HFFc6 (cell line): ENCODE measurements at places on chromosomes 7 and 10. TPM values are rescaled to one million over a fixed set of nuclear protein-coding genes. Genes with fewer than 3 reads are reported as not detected.

The LIPJ gene
- not detected in 3 replicates for total RNA-seq

GRCh38 chr7:46424934-46425333, 503.9 kb upstream of the IGFBP3 start:
- no peaks in the 10 kb centered on the region for H3K36me3 ChIP-seq
- DNase-seq = no peak
- no peak overlapping the region for H3K4me3 ChIP-seq

- H3K4me3 ChIP-seq = no peak overlapping the region
- H3K27me3 ChIP-seq = peaks cover 3% of the 10 kb centered on the region
- no peaks in the 10 kb centered on the region for H3K36me3 ChIP-seq
- no peak for DNase-seq
- H3K27ac ChIP-seq = no peak overlapping the region
These were observed 380.5 kb upstream of the AUTS2 start for GRCh38 chr7:69217516-69218350.

The ABCB1 gene
- 6.8 and 7.0 TPM in 2 replicates for total RNA-seq

DNA sequence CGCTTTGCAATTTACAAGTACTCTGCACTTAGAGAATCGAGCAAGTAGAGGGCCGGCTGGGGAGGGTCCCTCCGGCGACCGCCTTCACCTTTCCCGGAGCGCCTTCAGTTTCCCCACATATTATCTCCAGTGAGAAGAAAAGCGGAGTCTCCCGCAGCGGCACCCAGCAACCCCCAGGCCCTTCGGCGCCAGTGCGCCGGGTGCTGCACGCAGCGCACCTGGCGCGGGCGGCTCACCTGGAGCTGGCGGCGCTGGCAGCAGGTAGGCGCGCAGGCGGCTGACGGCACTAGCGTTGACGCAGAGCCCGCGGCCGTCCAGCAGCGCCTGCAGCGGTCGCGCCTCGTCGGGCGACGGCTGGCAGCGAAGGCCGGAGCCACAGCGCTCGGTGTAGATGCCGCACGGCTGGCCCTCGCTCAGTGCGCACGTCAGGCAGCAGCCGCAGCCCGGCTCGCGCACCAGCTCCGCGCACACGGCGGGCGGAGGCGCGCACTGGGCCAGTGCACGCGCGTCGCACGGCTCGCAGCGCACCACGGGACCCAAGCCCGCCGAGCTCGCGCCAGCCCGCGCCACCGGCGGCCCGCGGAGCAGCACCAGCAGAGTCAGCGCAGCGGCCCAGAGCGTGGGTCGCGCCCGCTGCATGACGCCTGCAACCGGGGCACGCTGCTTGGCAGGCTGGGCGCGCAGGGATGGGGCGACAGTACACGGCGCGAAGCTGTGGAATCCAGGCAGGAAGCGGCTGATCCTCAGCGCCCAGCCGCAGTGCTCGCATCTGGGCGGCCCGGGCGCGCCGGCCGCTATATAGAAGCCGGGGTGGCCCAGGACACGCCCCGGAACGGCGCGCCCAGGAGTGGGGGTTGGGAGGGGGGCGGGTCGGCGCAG, at the start of gene IGFBP3:
IGFBP3 (minus strand) TSS at position 771 of the 879 bp plus-strand sequence; CDS start at position 639, 132 bp downstream.
- peak; percentile 63 for DNase-seq
- peak within 1 kb of the TSS; percentile 55 for H3K27ac ChIP-seq
- no peaks in the 10 kb centered on the region for H3K27me3 ChIP-seq
- peak within 1 kb of the TSS; percentile 98 for H3K4me3 ChIP-seq
- H3K36me3 ChIP-seq = peaks cover 19% of the 10 kb centered on the region
- peaks cover 72% of the 10 kb centered on the region for H3K4me1 ChIP-seq

GRCh38 chr7:22801912-22802311, 20.7 kb downstream of the TOMM7 start:
- no peak overlapping the region for H3K4me3 ChIP-seq
- peaks cover 6% of the 10 kb centered on the region for H3K4me1 ChIP-seq
- H3K36me3 ChIP-seq = peaks cover 4% of the 10 kb centered on the region; the same call in 1 of the 2 replicates

DNA sequence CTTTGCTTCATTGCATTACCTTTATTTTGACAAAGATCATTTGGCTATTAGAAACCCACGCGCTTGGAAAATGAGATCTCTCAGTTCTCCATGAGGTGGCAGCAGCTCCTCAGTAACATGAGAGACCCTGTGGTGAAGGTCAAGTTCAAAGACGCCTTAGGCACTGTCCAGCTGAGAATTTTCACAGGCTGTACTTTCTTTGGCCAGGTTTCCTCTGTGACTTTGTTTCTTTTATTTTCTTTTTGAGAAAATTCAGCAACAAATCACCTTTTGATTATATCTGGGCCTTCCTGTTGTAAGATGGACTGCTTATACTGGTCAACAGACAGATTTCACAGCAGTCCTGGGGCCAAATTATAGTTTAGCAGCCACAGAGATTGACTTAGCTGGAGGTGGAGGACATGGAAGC, 54.5 kb downstream of the RAB18 start:
- H3K27ac ChIP-seq = no peak overlapping the region
- H3K27me3 ChIP-seq = no peaks in the 10 kb centered on the region
- peak; percentile 59 for DNase-seq
- H3K36me3 ChIP-seq = no peaks in the 10 kb centered on the region
- H3K4me1 ChIP-seq = no peaks in the 10 kb centered on the region; the same call in 1 of the 2 replicates

The NYAP1 gene
- 0.43 to 0.96 TPM (median 0.70 TPM) in 3 replicates for total RNA-seq

The TMEM229A gene
- total RNA-seq = not detected in 2 replicates
